Panc1 (cell line): ENCODE measurements at places on chromosomes 3 and 15. TPM values are rescaled to one million over a fixed set of nuclear protein-coding genes. Genes with fewer than 3 reads are reported as not detected.

GRCh38 chr3:52851348-52851747 lies 16.5 kb upstream of the MUSTN1 start:
- H3K36me3 ChIP-seq, result no peaks in the 10 kb centered on the region
- no peak overlapping the region for H3K27ac ChIP-seq
- H3K4me3 ChIP-seq, result no peak overlapping the region
- DNase-seq, result peak; percentile 28

DNA sequence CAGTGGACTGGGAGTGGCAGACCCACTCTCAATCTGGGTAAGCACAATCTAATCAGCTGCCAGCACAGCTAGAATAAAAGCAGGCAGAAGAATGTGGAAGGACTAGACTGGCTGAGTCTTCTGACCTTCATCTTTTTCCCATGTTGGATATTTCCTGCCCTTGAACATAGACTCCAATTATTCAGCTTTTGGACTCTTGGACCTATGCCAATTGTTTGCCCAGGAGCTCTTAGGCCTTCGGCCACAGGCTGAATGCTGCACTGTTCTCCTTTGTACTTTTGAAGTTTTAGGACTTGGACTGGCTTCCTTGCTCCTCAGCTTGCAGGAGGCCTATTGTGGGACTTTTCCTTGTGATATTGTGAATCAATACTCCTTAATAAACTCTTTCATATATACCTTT lies 477.7 kb upstream of the ZNF385D start:
- H3K4me1 ChIP-seq, result no peaks in the 10 kb centered on the region
- no peak for DNase-seq
- no peak overlapping the region for H3K4me3 ChIP-seq
- no peaks in the 10 kb centered on the region for H3K36me3 ChIP-seq
- no peak overlapping the region for H3K27ac ChIP-seq

The MUC20 gene
- total RNA-seq, result not detected

GRCh38 chr15:64519897-64520296 lies 59.5 kb downstream of the ZNF609 start:
- H3K4me1 ChIP-seq, result peaks cover 26% of the 10 kb centered on the region
- no peak overlapping the region for H3K4me3 ChIP-seq
- H3K27me3 ChIP-seq, result no peaks in the 10 kb centered on the region
- DNase-seq, result no peak
- H3K27ac ChIP-seq, result peak overlapping the region; percentile 75; the same call in 1 of the 2 replicates

- no peaks in the 10 kb centered on the region for H3K36me3 ChIP-seq
- no peak for DNase-seq
- no peaks in the 10 kb centered on the region for H3K27me3 ChIP-seq
- H3K4me3 ChIP-seq, result no peak overlapping the region
- no peaks in the 10 kb centered on the region for H3K4me1 ChIP-seq
These were observed 89.5 kb upstream of the IQSEC1 start for GRCh38 chr3:13162549-13163320.

DNA sequence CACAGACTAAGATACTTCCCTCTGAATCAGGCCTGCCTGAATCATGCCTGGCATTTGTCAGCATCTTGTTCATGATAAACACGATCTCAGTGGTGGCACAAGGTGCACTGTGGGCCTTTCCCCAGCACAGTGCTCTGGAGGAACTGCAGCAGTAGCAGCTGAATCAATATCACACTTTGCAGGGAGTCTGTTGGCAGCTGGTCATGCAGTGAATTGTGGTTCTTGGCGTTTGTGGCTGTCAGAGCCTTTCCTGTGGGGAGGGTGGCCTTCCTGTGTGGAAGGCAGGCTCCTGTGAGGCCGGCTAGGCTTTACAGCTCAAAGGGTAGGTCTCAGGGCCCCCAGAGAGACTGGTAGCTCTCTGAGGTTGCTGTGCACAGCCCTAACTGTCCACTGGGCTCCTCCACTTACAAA lies 54.4 kb upstream of the TLE3 start:
- H3K4me1 ChIP-seq, result peaks cover 10% of the 10 kb centered on the region
- H3K27me3 ChIP-seq, result no peaks in the 10 kb centered on the region
- DNase-seq, result no peak
- H3K4me3 ChIP-seq, result no peak overlapping the region
- H3K36me3 ChIP-seq, result no peaks in the 10 kb centered on the region

GRCh38 chr3:38039899-38040261 lies 872 bp downstream of the DLEC1 start:
- DNase-seq, result no peak
- no peaks in the 10 kb centered on the region for H3K27me3 ChIP-seq
- no peaks in the 10 kb centered on the region for H3K36me3 ChIP-seq
- H3K4me3 ChIP-seq, result no peak overlapping the region
- no peaks in the 10 kb centered on the region for H3K4me1 ChIP-seq
- H3K27ac ChIP-seq, result no peak overlapping the region

The ABTB1 gene
- total RNA-seq, result 6.9 TPM
